ENCODE measurements at places on chromosomes 7 and 10. TPM values are rescaled to one million over a fixed set of nuclear protein-coding genes. Genes with fewer than 3 reads are reported as not detected.

TAF6 gene
- polyA plus RNA-seq, result 34.1 TPM

FBXL13 gene
- polyA plus RNA-seq, result 4.0 TPM

OR6B1 gene
- polyA plus RNA-seq, result not detected

INA gene
- 0.29 TPM for polyA plus RNA-seq

MRPL32 gene
- polyA plus RNA-seq, result 28.3 TPM

STK31 gene
- polyA plus RNA-seq, result not detected

SLC16A12 gene
- polyA plus RNA-seq, result not detected

ZNF786 gene
- polyA plus RNA-seq, result 2.8 TPM

DNA sequence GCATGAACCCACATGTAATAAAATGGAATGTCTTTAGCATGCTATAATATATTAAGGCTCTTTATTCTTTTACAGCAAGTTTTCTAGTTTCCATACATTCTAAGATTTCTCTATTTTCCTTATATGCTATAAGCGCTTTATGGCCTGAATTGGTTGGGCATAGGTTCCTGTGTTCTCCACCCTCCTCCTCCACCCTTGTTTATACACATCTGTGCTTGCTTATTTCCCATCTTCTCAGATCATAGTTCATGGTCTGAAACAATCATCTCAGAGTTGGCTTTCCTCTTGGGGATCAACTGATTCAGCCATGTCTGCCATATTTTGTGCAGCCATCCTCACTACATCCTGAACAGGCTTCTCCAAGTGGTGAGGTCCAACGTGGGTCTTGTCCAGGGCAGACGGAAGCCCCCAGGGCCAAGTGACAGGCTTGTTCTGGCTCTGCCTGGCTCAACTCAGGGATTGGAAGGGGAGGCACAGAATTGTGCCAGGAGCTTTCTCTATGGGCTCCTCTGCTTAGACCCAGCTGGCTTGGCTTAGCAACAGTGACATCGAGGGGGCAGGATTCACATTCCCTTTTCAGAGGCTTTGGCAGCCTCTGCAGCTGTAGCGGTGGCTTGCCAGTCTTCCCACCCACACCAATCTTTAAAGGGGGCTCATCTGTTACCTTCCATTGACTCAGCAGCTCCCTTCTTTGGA is 327.3 kb downstream of the PTEN start:
- DNase-seq, result no peak

DNA sequence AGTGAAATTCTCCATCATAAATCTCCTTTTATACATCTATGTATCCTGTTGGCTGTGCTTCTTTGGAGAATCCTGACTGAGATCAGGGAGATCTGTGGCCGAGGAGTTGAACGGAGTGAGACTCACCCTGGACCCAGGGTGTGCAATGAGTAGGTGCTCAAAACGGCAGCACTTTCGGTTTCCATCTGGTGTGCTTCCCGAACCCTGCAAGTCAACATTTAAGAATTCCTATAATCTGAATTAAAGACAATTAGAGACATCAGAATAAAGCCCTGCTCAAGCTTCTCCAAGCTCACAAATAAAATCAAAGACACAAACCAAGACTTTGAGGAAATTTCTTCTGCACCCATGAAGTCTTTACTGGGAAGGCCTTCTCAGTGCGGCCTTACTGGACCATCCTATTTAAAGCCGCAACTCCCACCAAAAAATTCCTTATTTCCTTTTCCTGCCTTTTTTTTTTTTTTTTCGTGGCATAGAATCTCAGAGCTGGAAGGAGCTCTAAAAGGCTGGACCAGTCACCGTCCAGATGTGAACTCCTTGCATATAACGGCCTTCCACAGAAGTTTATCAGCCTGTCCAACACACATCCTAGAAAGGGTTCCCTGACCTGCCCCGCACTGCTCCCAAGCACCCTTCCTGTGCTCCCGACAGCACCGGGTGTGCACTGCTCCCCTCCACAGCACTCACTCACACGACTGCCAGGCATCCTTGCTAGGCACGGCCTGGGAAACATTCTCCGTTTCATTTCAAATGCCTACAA is 29.7 kb downstream of the GNA12 start:
- no peak for DNase-seq

DNA sequence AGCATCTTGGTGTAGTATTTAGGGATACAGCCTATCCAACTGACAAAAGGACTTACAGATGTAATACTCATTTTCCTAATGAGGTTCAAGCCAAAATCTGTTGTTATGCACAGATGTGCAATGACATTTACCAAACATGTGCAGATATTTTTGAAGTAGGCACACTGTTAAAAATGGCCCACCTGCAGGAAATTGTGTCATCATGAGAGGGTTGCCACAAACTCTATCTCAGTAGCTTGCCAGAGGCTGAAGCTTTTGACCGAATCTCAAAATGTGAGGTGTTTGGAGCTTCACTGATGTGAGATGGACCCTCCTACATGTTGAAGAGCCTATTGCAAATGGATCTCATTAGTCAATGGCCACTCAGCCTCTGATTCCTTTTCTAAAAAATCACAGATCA is 89.7 kb upstream of the CSTF2T start:
- DNase-seq, result no peak

DNA sequence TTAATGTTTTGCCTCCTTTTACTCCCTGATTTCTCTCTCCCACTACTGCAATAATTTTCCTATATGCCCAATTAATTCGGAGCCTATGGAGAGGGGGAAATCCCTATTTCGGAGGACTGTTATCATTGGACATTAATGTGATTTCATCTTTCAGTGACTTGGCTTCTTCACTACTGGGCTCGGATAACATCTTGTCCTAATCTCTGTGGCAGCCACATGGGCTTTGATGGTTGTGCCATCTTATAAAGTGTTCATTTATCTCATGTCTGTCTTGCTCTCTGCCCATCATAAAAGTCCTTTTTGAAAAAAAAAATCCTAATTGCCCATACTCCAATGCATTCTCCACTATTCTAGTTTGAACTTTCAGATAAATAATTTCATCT is 15.5 kb upstream of the FAM3C start:
- DNase-seq, result no peak

DNA sequence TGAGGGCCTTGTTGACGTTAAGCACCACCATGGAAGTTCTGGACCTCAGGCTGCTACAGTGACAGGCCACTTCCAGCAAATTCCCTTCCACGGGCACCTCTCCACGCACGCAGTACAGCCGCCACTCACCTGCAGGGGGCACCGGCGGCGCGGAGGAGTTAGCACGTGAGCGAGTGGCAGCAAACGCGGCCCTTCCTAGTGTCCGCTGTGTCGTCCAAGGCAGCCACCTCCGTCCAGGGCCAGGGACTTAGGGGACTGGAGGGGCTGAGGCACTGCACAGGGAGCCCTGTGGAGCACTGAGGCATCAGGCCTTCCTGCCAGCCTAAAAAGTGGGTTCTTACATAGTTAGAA is 164.4 kb downstream of the SVIL start:
- no peak for DNase-seq

GRCh38 chr10:71429929-71430328 is 33.2 kb downstream of the CDH23 start:
- DNase-seq, result no peak

DNA sequence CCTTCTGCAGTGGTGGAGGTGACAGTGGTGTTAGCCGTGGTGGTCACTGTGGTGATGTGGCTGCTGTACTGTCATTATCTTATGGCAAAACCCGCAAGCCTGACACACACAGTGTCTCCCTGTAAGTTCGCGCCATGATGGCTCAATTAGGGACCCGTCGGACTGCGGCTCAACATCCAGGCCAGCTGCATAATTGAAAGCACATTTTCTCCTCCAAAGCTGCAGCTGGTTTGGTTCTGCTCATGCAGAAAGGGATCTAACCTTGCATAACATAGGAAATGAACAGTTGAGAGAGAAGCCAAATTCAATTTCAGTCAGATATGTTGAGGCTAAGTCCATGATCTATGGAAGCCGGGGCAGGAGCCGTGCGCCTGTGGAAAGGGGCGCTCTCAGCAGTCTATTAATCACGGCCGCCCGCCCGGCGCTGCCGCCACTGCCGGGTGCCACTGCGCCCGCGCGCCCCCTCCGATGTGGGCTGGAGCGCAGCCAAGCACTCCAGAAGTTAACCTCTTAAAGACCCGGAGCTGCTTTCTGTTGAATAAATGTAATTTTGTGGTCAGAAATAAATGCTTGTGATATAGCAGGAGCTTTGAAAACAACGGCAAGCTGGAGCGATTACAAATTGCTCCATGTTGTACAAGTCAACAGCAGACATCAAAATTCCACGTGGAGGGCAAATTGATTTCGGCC is 227.7 kb downstream of the CUX1 start:
- DNase-seq, result no peak

- no peak for DNase-seq
Observed at GRCh38 chr10:124558339-124559321, 97.0 kb downstream of the LHPP start.

- DNase-seq, result no peak
Observed at GRCh38 chr10:6711408-6711841, 131.3 kb upstream of the PRKCQ start.

GRCh38 chr7:3955026-3955425 is 654.0 kb downstream of the SDK1 start:
- no peak for DNase-seq

GRCh38 chr7:18835001-18835690 is 282.3 kb downstream of the TWIST1 start:
- peak; percentile 26 for DNase-seq

DNA sequence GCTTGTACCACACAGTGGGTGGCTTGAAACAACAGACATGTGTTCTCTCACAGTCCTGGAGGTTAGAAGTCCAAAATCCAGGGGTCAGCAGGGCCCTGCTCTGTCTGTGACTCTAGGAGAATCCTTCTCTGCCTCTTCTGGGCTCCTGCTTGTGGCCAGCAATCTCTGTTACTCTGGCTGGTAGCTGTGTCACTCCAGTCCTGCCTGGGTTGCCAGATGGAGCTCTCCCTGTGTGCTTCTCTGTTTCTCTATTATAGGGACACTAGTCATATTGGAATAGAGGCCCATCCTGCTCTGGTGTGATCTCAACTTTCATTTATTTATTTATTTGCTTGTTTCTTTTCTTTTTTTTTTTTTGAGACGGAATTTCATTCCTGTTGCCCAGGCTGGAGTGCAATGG is 276.6 kb upstream of the GALNT17 start:
- DNase-seq, result no peak

DNA sequence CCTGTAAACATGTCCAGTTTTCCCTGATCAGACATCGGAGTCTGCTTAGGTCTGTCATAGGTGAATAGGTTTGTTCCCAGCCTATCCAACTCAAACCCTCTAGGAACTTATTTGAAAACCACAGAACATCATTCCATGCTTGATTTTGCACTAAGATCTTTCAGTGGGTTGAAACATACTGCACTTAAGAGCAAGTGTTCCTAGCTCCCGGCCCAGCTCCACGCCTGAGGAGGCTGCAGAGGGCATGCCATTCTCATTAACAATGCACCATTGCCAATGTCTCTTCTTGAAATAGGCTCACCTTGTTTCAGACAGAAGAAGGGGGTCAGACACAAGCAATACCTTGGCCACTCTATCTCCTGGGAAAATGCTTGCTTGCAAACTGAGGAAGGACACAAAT is 78.0 kb upstream of the EGR2 start:
- no peak for DNase-seq

- no peak for DNase-seq
Observed at GRCh38 chr7:111483078-111483477, 79.2 kb downstream of the IMMP2L start.

DNA sequence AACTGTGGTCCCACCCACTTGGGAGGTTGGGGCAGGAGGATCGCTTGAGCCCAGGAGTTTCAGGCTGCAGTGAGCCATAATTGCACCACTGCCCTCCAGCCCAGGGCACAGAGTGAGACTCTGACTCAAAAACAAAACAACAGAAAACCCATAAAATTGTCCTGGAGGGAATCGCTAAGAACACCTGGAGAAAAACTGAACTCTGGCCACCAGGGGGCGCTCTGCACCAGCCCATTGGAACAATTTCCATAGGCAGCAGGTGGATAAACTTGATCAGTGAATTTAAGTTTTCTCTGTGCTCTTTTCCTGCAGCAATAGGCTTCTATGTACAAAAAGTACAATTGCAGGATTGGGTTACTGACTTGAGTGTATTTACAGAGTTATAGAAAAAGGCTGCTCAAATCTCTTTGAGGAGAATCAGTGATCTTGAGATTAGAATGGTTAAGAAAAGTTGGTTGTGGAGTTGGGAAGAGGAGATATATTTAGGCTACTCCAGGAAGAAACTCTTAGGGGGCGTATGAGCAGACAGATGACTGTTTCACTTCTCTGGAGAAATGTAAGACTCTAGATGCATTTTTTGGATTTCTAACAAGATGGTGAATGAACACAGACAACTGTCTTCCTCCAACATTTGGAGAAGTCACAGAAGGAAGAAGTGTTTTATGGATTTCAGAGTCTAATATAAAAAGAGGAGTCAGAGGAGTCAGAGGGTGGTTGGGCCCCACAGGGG is 274.9 kb upstream of the GALNT17 start:
- peak; percentile 16 for DNase-seq

DNA sequence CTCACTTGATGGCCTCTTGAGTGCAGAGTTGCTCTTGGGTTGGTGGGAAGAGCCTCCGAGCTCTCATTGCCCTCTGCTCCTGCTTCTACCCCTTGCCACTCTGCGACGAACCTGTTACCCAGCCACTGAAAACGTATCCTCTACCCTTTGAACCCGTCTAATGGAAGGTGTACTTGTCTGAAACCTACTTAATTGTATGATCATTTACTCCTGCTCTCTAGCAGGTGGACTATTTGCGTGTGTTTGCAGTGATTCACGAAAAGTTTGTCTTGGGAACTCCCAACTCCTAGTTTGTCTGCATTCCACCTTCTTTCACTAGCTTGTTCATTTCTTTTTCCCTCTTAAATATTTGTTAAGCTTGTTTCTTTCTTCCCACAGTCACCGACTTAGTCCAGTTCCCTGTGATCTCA is 503 bp downstream of the CROT start:
- DNase-seq, result no peak

GRCh38 chr7:136391371-136391770 is 414.2 kb upstream of the MTPN start:
- no peak for DNase-seq

DNA sequence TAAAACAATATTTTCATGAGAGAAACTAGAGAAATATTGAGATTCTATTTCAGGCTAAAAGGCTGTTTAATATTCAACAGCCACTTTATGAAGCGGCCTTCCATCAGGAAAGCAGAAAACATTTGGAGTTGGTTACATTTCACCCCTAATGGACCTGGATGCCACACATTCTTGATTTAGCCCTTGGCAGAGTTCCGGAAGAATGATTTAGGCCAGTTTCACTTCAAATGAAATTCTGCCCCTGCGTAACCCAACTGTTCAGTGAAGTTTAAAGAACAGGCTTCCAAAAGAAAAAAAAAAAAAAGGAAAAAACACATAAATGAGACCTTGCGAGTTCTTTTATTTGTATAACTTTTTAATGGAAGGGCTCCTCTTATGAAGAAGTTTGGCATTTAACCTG is 239.2 kb upstream of the AKR1E2 start:
- DNase-seq, result no peak

DNA sequence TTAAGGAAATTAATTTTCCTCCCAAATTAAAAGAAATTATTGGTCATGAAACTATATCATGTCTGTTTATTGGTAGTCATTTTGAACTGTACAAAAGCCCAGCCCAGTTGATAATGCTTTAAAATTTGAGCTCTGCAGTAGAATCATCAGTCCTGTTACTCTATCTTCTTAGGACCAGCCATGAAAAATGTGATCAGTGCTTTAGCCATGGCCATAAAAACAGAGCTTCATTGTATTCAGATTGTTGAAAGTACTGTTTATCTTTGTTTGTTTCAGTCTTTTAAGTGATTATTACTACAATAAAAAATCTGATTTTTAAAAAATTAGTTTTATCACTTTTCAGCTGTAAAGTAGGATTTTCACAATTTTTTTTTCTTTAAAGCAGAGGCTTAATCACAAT is 13.7 kb upstream of the TFAM start:
- DNase-seq, result no peak

Measured in endothelial cell of umbilical vein (primary cell).